NCI-H1930 (cell line): ENCODE measurements at places on chromosomes 16 and 17.

DNA sequence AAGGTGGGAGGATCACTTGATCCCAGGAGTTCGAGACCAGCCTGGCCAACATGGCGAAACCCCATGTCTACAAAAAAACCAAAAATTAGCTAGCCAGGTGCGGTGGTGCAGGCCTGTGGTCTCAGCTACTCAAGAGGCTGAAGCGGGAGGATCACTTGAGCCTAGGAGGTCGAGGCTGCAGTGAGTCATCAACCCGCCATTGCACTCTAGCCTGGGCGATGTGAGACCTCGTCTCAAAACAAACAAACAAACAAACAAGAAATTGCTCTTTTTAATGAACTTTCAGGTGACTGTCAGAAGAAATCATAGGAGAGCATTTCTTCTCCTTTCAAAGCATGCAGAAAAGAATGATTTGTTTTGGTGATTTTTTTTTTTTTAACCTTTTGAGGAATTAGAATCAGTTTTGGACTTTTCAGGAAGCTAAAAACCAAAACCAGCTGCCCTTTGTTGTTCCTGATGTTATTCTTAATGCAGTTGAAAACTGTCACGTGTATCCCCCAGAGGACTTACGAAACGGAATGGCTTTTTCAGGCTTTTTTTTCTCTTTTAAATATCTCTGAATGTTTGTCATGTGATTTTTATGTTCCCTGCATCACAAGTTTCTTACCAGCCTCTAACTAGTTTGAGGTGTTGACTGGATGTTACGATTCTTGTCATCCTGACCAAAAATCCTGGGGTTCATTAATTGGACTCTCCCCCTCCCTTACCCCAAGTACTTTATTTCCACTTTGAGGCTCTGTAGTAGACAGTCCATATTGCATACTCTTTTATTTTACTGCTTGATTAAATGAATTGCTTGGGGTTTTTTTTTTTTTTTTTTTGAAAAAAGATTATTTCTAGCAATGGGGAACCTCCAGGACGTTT is 34.1 kb downstream of the SNX29 start:
- no peak for DNase-seq

DNA sequence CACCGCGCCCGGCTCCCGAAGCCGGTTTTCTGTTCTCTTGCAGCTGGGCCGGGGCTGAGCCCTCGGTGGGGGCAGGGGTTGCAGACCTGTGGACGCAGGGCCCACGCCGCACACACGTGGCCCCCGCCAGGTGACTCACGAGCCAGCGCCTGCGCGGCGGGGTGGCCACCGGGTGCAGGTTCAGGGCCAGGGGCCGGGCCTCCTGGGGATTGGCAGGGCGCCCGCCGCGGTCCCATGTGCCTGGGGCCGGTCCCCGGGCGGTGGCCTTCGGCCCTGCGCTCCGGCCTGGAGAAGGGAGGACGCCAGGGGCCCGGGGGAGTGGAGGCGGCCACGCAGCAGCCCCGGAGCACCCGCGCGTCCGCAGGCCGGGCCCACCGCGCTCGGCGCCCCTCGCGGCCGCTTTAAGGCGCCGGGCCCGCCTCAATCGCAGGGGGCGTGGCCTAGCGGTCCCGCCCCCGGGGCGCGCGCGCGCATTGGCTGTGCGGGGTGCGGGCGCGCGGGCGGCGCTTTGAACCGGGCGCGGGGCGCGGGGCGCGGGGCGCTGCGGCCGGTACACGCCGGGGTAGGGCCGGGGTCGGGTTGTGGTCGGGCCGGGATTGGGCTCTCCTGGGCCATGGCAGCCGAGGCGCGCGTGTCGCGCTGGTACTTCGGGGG is at the start of gene SLC25A10:
TSS of gene SLC25A10 (plus strand) at position 471 of the 654 bp plus-strand sequence. CDS start at position 614, 143 bp downstream.
- peak; percentile 68 for DNase-seq

- DNase-seq, result no peak
Observed at GRCh38 chr16:6969594-6969993, 363.1 kb upstream of the RBFOX1 start.

DNA sequence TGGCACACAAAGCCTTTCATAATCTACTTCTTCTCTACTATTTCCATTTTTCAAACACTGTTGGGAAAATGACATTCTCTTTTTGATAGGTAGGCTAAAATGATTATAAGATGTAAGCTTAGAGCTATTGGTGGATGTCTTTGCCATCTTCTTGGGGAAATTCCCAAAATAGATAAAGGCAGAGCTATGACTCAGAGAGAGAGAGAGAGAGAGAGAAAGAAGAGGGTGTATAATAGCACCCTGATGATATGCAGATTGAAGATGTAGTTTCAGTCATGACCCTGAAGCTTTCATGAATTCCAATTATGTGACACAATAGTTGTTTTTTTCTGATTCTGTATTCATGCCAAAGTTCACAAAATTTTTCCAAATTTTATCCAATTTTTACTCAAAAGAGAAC is 529.1 kb downstream of the HS3ST4 start:
- DNase-seq, result no peak

DNA sequence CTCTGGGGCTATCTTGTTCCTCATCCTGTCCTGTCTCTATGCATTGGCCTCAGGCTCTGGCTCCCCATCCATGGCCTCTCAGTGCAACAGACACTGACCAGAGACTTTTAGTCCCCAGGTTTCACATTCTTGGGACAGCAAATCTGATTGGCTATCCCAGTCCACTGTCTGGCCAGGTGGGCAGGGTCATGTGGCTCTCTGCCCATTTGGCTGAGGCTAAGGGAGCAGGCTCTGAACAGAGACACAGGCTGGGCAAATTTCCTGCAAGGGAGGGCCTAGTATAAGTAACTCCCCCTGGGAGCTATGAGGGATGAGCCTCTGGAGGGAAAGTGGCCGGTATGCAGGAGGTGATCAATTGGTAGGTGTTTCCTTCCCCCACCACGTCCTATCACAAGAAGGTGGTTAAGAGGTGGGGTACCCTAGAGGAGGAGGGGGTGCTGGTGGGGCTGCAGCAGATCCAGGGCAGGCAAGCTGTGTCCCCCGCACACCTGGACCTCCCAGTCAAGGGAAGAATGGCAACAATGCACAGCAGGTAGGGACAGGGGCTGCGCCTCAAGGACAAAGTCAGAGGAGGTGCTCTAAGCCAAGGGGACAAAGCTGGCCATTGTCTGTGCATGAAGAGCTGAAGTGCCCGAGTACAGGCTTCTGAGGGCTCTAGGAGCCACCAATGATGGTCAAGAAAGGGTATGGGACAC is 13.2 kb downstream of the XYLT2 start:
- no peak for DNase-seq

DNA sequence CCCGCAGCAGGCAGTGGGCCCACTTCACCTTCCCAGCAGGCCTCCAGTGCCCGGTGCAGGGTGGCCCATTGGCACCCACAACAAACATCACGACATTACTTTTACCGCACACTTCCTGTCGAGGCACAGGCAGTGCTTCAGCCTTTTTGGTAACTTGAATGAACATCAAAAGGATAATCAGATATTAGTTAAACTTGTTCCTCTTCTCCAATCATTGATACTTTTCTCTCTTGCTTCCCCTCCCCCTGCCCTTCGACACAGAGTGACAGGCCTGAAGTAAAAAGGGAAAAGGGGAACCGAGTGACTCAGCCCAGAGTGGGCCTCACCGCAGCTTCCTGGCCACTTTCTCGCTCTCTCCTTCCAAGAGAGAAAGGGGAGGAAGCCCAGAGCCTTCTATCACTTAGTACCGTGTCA is 507.0 kb downstream of the MAF start:
- no peak for DNase-seq

DNA sequence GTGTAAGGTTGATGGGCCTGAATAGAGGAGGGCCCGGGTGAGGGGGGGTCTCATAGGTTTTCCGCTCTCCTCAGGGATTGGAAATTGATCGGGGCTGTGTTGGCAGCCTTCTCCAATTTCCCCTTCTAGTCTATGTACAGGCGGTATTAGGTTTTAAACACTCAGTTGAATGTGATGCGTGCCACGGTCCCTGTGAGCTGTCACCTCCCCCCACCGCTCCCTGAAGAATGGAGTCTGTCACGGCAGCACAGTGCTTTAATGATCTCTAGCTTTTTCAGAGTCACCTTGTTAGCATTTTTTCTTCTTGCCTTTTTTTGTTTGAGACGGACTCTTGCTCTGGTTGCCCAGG is 800 bp downstream of the COX4I1 start:
- no peak for DNase-seq
